Osteocyte (in vitro differentiated cells): ENCODE measurements at places on chromosomes 5 and 9. TPM values are rescaled to one million over a fixed set of nuclear protein-coding genes. Genes with fewer than 3 reads are reported as not detected.
A peak's percentile ranks its signal among the peaks of the same experiment; 100 is the strongest.

- DNase-seq = no peak
These were observed 50.8 kb downstream of the SERINC5 start for GRCh38 chr5:80204808-80205614.

HAVCR2 gene
- total RNA-seq = 0.21 TPM in 1 of 2 replicates, not detected in the other

- DNase-seq = no peak
These were observed 72.8 kb downstream of the NR6A1 start for GRCh38 chr9:124698265-124698664.

DNA sequence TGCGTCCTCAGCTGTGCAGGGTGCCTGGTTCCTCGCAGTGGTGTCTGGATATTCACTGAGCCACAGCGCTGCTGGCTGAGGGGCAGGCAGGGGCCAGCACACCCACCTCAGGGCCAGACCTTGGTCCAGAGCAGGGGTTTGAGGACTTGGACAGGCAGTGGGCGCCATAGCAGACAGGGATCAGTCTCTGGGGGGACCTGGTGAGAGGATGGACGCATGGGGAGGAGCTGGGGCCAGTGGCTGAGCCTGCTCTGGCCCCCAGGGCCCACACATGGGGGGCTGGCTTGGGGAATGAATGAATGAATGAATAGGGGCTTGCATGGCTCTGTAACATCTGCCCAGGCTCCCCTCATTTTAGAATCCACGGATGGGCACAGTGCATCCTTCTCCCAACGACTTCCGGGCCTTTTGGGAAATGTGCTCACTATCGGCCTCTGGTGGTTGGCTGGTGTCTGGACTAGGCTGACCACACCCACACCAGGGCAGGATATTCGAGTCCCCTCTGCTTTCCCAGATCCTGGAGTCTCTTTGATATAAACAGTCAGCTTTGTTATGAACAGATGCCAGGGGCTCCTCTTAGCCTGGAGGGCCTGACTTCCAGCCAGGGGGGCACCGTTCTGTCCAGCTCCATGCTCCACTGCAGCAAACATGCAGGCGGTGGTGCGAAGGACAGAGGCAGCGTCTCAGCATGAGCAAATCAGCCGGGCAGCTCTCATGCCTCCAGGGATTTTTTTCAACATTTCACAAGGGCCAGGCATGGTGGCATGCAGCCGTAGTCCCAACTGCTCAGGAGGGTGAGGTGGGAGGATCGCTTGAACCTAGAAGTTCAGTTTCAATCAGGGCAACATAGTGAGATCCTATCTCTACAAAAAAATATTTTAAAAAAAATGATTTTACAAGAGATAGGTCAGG, 62.6 kb downstream of the NEK6 start:
- peak; percentile 91 for DNase-seq

GPR151 gene
- total RNA-seq = not detected in 2 replicates

GRCh38 chr5:31479706-31480105, 52.2 kb downstream of the DROSHA start:
- no peak for DNase-seq

SLC6A19 gene
- not detected in 2 replicates for total RNA-seq

GRCh38 chr9:119418721-119419120, 49.5 kb upstream of the BRINP1 start:
- DNase-seq = no peak

DNA sequence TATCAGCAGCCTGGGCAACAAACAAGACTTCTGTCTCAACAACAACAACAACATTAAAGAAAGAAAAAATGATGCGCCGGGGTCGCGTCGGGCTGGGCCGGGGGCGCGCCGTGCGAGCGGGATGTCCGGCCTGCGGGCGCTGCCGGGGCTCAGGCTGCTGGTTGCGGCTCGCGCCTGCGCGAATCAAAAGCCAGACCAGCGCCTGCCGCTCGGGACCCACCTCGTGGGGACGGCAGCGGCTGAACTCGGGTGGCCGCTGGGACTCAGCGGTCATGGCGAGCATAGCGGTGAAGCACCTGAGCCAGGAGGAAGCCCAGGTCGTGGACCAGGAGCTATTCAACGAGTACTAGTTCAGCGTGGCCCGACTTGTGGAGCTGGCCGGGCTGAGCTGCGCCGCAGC, 11.9 kb upstream of the NHP2 start:
- no peak for DNase-seq

DNA sequence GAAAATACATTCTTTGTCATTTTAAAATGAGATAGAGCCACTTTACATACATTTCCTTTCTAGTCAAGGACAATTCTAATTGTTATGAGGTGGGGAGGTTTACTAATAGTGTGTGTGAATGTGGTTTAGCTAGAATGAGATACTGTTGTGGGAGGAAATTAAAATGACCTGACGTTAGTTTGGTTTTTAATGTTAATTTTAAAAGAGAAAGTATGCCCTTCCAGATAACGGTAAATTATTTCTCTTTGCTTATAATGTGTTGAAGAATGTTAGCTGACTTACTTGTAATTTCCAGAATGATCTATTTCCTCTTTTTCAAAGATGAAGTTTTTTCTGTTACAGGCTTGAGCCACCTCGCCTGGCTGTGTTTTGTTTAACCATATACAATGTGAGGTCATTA, 1.7 kb upstream of the TAF7 start:
- no peak for DNase-seq

DNA sequence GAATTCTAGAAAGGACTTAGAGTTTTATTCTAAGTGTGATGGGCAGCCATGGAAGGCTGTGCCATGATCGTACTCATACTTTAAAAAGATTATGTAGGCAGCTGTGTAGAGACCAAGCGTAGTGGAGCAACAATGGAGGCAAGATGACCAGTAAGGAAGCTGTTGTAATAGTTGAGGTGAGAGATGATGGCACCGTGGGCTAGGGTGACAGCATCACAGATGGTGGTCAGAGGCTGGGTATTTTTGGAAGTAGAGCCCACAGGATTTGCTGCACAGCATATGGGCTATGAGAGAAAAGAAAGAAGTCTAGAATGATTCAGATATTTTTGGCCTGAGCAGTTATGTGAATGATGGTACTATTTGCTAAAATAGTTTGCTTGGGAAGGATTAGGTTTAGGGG, 7.7 kb downstream of the ARHGAP26 start:
- DNase-seq = no peak

C6 gene
- not detected in 2 replicates for total RNA-seq

DNA sequence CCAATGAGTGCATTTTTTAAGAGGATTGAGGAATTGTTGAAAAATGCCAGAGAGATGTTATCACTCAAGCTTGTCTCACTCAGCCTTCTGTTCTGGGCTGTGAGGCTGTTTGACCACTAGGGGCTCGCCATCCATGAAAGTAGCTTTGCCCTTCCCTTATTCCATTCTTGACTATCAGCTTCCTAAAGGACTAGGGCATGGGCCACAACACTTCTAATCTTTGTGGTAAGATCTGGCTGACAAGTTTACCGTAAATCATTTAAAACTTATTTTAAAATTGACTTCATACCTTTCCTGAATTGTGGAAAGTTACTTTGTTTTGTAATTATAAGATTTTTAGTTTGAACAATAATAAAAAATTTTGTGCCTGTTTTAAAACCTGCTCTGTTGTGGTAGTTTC, 49.5 kb downstream of the TJP2 start:
- DNase-seq = no peak

- DNase-seq = no peak
These were observed 99.2 kb downstream of the PSAT1 start for GRCh38 chr9:78396087-78396486.

DNA sequence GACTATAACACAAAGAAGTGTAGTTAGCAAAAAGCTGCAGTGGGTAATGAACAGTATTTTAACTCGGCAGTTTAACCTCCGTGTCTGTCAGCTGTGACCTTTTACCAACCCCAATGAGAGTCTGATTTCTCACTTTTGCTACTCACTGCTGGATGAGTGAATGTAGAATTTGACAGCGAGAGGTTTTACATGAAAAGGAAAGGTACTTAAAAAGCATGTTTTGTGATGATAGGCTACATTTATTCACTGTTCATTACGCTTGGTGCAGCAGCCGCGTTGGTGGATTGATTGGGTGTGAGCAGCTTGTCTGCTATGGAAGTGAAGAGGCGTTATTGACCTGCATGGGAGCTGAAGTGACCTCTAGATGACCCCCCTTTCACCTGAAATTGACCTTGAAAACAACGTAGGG, 867.7 kb downstream of the NR2F1-AS1 start:
- DNase-seq = no peak

PHYHD1 gene
- 4.6 and 6.0 TPM in 2 replicates for total RNA-seq

GRCh38 chr5:1111727-1112289, at the start of gene SLC12A7:
Gene SLC12A7, minus strand, starts transcription at chr5:1112063. Its CDS starts 72 bp downstream, at chr5:1111991.
- DNase-seq = no peak

GRCh38 chr5:132640613-132641012, 17.4 kb upstream of the IL13 start:
- no peak for DNase-seq

DNA sequence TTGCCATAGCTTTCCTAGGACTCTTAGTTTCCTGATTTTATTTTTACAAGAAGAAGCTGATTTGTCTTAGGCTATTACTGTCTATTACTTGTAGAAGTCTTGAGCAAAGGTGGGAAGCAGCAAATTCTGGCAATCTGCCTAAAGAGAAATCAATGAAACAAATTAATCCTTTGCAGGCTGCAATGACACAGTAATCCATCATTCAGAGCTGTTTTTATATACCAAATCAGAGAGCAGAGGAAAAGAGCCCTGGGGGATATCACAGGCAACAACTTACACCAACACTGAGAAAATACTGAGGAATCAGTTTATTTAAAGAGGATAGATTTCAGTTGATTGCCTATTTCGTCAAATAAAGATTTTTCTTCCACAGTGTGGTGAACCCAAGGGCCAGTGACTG, 13.6 kb downstream of the NR2F1-AS1 start:
- DNase-seq = no peak

WNT8A gene
- total RNA-seq = not detected in 2 replicates

RNF44 gene
- 47.3 and 53.0 TPM in 2 replicates for total RNA-seq
